NCI-H510A (cell line): ENCODE measurements at places on chromosomes 2 and 18.

DNA sequence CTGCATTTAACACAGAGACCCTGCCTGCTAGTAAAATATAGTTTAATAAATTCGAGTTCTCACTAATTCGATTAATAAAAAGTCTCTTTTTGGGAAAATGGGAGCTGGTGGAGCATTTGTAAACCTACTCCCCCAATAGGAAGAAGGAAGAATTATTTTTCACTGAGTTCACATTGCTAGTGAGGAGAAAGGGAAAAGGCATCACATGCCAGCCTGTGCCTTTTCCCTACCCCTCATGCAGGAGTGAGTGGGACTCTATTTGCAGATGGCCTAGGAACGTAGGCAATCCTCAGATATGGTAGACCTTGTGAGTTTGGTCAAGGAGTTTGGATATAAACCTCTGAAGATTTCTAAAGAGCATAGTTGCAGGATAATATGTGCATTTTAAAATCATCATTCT, 218.4 kb upstream of the TRIB2 start:
- DNase-seq: no peak

GRCh38 chr2:127128445-127128904, 21.5 kb upstream of the BIN1 start:
- DNase-seq: peak; percentile 74

DNA sequence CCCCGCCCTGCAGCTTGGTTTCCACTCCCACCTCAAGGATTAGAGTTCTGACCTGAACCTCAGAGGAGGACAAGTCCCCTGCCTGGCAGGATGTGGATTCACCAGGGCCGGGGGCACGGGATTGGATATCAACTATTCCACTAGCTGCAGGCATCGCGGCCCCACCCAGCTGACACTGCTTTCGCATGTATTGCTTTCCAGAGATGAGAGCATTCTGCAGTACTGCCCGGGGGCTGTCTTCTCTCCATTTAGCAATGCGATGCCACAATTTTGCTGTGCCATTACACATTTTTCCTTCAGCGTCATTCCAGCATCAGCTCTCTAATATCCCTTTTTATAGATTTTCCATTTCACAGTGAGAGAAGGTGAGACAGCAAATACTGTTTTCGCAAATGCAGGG, 42.0 kb downstream of the CTIF start:
- DNase-seq: no peak

GRCh38 chr18:27991391-27991790, 185.5 kb downstream of the CDH2 start:
- no peak for DNase-seq

DNA sequence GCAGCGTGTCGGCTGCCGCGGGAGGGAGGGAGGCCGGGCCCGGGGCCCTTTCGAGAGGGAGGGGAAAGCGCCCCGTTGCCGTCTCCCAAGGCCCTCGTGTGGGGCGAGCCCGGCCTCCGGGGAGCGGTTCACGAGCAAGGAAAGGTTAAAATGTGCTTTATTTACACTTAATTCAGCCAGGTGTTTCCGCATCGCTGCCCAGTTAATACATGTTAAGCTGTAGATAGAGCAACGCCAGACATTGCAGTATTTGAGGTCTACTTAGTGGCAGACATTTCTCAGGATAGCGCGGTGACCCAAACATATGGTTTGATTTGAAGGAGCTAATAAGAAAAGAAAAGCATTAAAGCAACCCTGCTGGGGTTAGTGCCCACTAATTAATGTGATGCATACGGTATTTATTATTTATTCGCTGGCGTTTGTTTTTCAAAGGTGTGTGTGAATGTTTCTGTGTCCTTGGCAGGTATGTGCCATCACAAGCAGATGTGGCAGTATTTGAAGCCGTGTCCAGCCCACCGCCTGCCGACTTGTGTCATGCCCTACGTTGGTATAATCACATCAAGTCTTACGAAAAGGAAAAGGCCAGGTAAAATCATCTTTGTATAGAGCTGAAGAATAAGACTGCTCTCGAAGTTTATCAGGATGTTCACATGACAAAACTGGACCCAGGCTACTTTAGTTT, 571 bp downstream of the EEF1B2 start:
- peak; percentile 42 for DNase-seq

DNA sequence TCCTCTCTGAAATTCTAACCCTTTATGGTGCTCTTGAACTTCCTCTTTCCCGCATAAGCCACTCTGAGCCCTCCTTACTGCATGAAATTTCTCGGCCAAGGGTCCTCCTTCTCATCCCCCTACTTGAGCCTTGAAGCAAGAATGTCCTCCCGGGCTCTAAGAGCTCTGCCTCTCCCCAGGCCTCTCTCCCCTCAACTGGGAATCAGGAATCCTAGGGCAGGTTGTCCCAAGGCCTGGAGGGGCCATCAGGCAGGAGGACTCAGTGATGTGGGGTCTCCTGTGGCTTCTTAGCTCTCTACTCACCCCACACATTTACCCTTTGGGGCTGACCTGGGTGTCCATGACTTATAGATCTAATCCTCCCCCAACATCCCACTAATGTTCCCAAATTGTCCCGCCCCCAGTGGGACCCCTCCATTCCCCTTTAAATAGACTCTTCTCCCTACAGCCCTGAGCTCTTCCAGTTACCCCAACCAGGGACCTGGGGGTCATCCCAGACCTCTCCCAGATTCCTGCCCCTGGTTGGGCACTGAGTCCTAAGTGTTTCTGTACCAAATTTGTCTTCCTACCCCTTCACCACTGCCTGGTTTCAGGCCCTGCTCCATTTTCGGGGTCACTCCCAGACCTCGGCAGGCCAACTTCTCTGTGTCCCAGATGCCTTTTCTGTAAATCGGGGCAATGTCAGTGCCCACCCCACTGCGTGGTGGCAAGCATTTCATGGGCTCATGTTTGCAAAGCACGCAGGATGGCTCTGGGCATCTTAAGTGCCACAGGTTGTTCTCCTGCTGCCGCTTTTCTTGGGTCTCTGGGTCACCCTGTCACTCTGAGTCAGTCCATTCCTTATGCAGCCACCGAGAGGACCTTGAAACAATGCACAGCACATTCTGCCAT, 171.2 kb downstream of the ASB1 start:
- no peak for DNase-seq

DNA sequence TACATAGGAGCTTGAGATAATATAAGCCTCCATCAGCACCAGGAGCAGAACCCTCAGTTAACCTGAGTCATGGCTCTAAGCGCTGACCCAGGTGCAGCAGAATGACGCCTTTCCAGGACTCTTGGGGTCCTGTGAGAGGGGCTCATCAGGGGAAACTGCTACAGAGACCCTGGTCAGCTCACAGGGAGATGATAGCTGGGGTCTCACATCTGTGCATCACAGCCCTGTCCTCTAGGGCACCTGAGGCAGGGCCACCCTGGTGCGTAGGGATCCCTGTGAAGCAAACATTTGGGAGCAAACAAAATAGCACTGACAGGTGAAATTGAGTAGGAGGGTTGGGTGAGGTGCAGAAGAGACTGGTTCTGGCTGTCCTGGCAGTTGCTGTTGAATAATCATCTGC, 219.2 kb downstream of the SH3RF3 start:
- DNase-seq: no peak

DNA sequence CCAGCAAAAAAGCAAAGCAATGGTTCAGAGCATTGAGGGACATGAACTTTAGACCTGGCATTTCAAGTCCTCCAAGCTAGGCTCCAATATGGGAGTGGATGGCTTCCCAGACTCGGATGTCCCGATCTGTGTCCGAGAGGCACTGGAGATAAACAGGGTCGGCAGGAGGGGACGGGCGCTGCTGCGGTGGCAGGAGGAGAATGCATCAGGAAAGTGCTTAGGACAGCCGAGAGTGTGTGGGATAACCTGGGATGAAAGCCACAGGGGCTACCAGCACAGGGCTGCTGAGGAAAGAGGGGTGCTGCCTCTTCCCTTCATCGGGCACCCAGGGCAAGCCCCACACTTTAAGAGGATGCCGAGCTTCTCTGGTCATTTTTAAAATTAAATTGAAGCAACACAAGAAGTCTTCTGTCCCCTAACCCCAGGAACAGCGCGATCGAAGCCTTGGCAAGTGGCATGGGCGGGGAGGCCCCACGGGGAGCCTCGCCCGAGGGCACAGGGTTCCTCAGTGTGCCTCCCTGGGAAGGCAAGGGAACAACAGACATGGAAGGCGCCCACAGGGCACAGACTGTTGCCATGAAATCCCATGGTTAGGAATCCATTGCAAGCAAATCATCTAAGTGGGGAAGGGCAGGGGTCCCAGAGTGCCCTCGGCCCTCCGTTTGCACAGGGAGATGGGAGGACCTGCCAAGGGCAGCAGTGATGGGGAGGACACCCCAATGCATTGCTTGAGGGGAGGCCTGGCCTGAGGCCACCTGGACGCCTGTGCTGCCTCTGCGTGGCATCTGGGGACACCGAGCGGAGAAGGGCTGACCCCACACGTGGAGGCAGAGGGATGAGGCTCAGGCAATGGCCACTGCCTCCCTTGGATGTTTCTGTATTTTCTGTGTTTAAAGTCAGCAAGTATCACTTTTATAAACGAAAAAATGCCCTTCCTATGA, 78.5 kb upstream of the GPC1 start:
- DNase-seq: no peak

GRCh38 chr18:47718646-47719045, 211.8 kb downstream of the SMAD2 start:
- no peak for DNase-seq

DNA sequence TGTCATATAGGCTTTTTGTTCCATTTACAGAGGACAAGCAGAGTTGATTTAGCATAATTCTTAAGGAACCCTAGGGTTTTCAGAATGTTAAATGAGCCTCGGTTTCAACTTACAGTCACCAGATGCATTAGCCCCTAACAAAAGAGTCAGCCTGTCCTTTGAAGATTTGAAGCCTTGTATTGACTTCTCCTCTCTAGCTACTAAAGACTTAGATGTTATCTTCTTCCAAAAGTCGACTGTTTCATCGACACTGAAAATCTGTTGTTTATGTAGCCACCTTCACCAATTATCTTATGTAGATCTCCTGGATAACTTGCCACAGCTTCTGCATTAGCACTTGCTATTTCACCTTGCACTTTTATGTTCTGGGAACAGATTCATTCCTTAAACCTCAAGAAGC, 31.6 kb upstream of the SOX11 start:
- no peak for DNase-seq

DNA sequence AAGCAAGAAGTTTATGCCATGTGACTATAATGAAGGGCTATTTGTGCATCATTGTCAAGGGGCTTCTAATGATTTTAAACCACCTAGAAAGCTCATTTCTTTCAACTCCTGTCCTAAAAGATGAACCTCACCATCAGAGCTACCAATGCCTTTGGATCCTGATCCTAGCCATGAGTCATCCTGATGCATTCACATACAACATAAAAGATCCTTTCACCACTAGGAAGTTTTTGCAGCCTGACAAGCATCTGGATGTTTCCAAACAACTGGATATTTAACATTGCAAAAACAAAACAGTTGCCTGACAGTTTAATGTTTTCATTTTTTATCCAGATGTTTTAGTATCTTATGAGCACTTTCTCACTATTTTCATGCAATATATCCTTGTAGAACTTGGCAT, 425.3 kb downstream of the MBD2 start:
- DNase-seq: no peak

DNA sequence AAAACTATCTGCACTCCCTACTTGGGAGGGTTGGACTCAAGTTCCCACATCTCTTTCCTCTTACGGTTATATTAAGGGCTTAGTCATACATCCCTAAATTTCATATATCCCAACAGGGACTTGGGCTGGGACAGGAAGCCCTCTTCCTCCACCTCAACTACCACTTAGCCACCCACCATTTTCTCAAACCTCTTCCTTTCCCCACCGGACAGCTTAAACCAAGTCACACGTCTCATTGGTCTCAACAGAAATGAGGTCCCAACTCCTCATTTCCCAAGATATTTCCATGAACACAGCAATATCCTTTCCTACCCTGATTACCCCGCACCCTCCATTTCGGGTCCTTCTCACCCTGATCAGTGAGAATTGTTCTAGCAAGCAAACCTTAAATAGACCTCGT, 736 bp downstream of the ZSCAN30 start:
- no peak for DNase-seq
